ENCODE measurements at places on chromosomes 7 and 10.

- DNase-seq: no peak
Observed at GRCh38 chr10:77841711-77842375, 84.7 kb downstream of the DLG5 start.

DNA sequence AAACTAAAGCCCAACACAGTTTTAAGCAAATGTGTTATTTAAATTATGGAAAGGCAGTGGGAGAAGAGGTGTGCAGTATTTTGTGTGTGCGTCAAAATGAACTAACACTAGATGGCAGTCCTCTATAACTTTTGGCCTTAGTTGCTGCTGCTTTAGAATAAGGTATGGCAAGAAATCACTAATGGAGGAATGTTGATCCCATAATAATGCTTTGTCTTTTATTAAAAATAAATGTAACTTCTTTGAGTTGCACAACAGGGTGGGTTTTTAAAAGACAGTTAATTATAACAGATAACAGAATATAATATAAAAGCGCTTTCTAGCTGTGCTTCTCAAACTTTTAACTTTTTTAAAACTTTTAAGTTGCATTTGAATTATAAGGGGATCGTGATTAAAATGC lies 56.4 kb downstream of the BBS9 start:
- no peak for DNase-seq

GRCh38 chr10:125034675-125035074 lies 92.8 kb downstream of the ZRANB1 start:
- no peak for DNase-seq

DNA sequence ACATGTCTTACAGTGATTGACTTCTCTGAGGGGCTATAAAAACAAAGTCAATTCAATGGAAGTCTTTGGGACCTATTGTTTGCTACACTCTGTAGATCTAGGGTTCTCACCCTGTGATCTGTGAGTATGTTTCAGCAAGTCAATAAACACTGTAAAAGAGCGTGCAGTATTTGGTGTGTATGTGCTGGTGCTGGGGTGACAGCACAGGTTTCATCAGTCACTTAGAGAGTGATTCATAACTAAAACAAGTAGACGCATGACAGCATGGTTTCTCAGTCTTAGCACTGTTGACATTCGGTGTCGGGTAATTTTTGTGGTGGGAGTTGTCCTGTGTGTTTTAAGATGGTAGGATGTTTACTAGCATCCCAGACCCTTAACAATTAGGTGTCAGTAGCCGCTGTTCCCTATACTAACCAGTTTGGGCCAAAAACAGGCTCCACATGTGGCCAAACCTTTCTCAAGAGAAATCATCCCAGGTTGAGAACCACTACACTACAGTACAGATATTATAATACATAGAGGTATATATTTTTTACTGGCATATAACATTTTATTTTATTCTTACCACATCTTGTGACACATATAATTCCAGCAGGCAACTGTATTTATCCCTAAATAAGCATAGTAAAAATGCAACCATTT lies 411.8 kb downstream of the ARL4A start:
- no peak for DNase-seq

DNA sequence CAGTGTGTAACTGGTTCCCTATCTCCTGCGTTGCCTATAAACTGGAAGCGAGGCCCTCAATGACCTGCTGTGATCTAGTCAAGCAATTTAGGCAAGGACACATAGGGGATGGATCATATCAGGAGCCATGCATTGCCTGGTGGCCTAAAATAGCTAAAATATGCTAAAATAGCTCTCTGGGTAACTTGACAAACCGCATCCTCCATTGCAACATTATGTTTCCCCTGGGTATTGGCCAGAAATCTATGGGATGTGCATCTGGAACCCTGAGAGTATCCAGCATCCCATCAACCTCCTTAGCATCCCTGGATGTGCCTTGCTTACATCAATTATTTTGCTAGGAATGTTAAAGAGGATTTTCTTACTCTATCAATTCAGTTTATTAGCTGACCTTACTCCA lies 91.7 kb upstream of the ADCY1 start:
- no peak for DNase-seq

DNA sequence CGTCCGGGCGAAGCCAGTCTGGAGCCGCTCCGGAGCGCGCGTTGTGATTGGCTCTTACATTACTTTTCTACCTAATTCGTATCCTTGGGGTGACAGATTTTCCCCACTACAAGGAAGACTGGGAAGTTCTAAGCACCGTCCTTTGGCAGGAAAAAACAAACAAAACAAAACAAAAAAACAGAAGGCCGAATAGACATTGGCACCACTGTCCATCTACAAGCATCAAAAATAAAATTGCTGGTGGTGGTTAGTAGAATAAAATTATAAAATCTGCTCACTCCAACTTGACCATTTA lies 651 bp upstream of the SKAP2 start:
- DNase-seq: no peak

DNA sequence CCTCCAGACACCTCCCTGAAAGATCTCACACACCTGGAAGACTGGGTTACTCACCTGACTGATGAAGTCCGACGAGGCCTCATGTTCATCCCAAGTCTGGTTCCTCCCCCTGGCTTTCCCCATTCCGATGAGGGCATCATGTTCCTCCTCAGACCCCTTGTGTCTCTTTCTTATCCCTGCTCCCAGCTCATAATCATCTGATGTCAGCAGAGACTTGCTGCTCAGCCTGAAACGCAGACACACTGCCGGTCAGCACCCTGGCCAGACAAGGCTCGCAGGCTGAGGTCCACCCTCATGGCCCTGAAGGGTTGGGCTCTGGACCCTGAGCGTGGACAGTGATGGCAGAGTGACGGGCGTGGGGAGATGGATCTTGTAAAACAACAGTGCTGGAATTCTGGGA lies 64.3 kb downstream of the TNRC18 start:
- DNase-seq: no peak

DNA sequence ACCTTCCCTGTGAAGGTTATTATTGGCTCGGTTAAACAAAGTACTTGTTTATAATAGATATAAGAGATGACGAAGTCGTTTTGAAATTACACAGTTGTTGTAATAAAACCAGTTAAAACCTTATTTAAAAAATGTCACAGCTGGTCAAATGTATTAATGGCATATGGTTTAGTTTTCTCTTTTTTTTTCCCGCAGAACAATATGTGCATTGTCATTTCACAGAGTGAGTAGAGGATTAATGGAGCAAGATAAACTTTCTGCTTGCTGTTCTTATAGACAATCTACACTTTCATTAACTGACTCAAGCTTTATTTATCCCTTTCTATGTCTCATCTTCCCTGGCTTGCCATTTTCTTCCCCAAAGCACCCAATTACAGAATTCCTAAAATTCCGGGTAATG lies 404.3 kb upstream of the NPVF start:
- DNase-seq: no peak

DNA sequence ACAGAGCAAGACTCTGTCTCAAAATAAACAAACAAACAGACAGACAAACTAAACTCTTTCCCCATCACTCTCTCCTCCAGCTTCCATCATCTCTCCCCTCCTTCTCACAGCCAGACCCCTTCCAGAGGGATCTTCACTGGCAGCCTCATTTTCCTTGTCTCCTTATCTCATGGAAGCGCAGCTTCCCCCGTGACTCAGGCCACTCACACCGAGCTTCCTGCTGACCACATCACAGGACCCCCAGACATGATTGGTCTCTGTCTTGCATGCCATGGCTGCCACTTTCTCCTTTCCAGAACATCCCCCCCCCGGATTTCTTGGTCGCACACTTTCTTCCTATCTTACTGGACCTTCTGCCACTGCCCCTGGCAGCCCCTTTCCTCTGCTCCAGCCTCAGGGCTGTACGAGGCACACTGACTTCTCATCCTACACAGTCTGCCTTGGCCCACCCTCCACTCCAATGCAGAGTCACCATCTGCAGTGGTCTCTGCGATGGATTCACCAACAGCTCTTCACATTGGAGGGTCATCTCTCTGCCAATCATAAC lies 4.9 kb upstream of the INSIG1 start:
- no peak for DNase-seq

DNA sequence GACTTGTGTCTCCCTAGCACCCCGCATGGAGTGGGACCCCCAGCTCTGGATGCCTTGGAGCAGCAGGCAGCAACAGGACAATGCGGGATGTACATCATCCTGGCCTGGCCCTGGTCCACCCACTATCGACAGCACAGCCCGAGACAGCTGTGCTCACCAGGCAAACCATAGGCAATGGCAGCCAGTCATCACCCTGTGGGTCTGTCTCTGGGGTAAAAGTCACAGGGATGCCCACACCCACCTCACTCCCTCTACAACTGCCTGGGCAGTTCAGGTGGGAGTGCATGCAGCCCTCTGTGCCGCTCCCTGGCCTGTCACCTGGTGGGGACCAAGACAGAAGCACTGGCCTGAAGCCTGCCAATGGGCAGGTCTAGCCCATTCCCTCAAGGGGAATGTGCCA lies 147.8 kb downstream of the GRID1 start:
- DNase-seq: no peak

DNA sequence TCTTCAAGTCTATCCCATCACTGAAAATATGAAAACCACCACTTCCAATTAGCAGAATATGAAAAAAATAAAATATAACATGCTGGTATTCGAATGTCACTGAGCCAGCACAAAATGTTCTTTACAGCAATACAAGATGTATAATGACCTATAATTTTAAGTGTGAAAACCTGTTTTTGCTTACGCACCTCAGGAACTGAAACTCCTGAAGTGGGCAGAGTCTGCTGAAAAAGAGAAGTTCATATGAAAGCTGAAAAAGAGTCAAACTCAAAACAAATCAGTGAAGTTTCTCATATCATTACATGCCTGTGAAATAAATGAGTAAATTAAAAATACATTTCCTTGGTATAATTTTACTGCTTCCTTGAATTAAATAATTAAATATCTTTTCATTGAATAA lies 272.5 kb downstream of the DGKB start:
- DNase-seq: no peak

- no peak for DNase-seq
Observed at GRCh38 chr10:29482591-29483431, 152.0 kb downstream of the SVIL start.

DNA sequence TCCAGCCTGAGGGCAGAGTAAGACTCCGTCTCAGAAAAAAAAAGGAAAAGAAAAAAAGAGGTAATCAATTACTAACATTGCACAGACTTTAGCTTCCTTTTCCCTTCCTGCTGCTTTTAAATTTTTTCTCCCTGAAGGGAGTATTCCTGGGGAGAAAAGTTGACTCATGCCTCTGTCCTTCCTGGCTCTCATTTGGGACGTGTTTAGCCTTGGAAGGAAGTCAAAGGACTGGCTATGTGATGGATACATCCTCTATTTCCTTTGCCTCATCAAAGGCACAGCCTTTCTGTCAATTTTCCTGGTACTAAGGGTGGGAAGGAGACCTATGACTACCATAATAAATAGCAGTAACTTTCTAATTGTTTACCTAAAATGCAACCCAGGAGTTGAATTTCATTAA lies 77.6 kb downstream of the ITGA8 start:
- DNase-seq: no peak

All from stimulated activated CD4-positive, alpha-beta T cell treated with anti-CD3 and anti-CD28 coated beads, Interleukin-2, amount 100 ng/mL, for 48 hours (primary cell).